ENCODE measurements at places on chromosomes 16 and 17.

DNA sequence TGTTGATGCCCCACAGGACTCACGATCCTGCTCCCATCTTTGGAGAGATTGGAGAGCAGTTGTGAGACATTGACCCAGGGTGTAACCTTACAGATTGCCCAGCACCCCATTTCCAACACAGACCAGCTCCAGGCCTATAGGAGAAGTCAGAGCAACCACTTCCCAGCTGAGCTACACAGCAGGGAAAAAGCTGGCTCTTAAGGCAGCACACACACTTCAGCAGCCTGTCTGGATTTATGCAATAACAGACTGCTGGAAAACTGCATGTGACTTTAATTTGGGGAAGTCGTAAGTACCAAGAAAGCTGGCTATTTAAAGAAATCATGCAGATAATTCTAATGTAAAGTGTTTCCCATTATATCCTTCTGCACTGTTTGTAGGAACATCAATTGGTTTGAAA is 30.8 kb downstream of the NOG start:
- no peak for DNase-seq

- no peak for DNase-seq
Observed at GRCh38 chr17:17151962-17152361, 54.2 kb downstream of the PLD6 start.

DNA sequence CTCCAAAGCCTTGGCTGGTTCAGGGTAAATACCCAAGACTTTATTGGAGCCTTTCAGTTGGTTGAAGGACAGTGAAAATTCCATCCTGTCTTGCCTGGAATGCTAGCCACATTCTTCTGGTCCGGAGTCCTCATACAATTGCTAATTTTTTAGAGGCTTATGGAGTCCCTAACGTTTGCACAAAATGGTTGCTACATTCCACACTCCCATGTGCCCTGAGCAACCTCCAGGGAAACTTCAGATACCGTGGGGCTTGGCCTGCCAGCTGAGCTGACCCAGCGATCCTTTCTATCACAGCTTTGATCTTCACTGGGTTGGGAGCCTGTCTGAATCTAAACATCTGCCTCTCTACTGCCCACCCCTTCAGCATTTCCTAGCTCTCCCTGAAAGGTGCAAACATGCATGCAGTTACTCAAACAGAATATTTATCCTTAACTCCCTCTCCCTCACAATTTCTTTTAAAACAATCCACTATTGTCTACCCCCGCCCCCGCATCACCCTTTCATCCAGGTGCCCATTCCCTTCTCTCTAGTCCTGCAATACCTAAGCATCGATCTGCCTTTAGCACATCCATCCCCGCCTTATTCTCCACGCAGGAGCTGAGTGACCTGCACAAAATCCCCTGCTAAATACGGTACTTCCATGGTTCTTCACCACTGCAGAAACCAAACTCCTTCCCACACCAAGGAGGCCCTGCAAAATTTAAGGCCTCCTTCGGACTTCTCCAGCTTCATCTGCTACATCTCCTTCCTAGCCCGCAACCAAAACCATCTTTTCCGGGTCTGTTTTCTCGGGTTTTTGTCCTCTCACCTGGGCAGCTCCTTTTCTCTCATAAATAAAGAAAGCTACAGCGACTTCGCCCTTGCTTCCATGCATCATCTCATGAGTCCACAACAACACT is 810 bp upstream of the GAN start:
- DNase-seq = no peak

DNA sequence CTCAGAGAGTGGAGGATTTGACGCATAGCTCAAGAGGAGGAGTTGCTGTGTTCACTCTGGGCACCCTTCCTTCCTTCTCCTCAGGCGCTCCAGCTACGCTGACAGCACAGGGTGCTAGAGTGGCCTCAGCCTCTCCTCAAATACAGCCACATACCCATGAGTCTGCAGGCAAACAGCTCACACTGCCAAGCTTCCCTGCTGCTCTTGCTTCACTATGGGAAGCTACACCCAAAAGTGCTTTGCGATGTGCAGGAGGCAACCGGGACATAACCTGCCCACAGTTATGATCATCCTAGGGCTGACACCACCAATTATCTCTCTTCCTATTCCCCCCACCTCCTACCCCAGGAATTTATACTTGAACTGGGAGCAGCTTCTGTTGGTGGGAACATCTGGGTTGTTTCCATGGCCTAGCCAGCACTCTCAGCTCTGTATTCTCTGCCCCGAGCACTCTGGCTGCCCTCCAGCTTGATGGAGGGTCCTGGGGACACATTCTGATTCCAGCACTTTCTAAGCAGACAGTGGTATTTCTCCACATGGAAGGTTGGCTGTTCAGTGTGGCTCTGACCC is 40.3 kb upstream of the SREBF1 start:
- no peak for DNase-seq

DNA sequence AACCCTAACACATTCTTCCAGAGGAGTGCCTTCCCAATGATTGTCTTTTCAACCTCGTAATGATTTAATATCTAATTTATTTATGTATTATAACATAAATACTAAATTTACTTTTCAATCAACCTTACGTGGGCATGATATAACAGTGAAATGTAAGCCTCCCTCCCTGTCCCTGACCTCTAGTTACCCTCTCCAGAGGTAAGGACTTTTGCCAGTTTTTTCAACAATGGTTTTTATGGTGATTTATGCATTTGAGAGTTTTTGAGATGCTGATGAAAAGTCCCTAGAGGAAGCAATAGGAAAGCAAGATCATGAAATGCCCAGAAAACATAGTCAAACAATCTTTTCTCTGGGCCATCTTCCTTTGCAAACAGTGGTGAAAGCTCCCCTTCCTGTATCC is 35.2 kb upstream of the PLLP start:
- DNase-seq = no peak

DNA sequence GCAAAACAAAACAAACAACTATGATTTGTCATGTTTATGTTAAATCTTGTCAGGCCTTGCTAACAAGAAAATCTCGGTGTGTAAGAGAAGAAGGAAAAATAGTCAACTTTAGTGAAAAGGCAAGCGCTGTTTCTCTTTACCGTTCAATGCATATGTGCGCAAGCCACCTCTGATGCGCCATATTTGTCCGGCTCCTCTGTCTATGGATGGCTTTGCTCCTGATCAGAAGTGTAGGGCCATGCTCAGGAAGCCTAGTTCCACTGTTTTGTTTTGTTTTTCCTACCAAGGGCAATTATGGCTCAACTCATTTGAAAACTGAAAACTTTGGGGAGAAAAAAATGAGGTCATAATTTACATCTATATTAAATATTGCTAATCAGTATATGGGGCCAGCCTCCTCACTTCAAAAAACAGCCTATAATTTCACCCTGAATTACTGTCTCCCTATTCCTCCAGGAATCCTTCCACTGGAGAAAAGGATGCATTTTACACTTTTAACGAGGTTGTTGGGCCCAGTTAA is 4.5 kb downstream of the MAF start:
- DNase-seq = no peak

DNA sequence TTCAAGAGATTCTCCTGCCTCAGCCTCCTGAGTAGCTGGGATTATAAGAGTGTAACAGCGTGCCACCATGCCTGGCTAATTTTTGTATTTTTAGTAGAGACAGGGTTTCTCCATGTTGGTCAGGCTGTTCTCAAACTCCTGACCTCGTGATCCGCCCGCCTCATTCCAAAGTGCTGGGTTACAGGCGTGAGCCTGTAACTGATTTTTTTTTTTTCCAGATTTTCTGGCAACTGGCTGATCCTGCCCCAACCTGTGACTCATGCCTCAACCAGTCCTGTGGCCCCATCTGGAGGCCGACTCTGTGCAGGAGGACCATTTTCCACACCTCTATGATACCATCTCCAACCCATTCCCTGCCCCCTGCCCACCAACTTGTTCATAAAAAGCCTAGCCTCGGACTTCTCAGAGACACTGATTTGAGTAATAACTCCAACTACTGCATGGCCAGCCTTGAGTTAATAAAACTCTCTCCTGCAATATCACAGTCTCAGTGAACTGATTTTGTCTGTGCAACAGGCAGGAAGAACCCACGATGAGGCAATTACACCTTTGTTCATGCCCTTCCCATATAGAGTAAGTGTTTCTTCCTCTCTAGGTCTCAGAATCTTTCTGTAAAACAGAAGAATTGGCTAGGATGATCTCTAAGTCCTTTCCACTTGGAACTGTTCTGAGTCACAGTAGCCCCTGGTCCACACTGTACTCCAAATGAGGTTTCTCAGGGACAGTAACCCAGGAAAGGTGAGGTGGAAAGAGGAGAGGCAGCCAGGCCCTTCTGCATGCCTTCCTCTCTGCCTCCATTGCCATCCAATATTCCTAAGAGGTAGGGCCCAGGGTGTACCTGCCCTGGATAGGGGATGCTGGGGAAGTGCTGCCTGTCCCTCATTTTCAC is 8.8 kb upstream of the CNOT1 start:
- DNase-seq = no peak

- no peak for DNase-seq
Observed at GRCh38 chr16:84689111-84689510, 10.7 kb upstream of the USP10 start.

- no peak for DNase-seq
Observed at GRCh38 chr17:56917559-56918296, 3.9 kb upstream of the TRIM25 start.

DNA sequence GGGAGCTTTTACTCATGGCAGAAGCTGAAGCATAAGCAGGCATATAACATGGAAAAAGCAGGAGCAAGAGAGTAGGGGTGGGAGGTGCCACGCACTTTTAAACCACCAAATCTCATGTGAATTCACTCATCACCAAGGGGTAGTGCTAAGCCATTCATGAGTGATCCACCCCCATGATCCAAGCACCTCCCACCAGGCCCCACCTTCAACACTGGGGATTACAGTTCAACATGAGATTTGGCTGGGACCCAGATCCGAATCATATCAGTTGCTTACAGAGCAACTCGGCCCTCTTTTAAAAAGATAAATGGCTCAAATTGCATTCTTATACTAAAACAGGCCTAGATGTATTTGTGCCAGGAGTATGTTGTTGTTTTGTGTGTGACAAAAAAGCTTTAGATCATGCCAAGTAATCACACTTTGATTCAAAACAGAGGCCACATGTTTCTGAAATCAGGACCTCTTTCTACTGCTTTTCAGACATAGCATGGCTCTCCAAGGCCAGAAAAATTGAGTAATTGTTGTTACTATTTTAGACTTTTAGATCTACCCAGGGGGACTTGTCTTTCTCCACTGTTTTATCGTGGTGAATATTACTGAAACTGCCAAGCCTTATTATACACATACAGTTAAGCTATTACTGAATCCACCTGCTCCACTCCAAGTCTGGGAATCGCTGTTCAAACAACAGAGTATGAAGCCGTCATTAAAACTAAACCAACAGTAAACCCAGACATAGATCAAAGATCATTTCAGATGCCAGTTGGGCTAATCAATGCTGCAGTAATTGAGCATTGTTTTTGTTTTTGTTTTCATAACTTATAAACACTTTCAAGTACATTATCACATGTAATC is 163.3 kb downstream of the KCNJ2 start:
- DNase-seq = no peak

GRCh38 chr16:19365486-19365885 is 52.2 kb upstream of the TMC5 start:
- no peak for DNase-seq

- no peak for DNase-seq
Observed at GRCh38 chr17:31174215-31174614, 79.4 kb downstream of the NF1 start.

DNA sequence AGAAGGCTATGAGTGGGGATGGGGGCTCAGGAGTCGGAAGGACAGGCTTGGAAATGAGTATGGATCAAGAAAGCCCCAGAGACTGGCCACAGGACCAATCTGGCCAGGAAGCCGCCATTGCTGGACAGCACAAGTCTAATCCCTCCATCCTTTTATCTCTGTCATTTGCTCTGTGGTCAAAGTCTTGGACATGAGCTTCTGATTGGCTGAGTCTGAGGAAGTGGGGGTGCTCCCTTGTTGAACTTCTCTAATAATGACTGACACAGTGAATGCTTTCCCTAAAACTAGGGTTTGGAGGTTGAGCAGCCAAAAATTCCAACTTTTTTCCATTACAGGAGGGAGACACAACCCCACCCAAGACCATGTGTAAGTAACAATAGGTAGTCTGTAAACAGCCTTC is 97.4 kb downstream of the MARF1 start:
- no peak for DNase-seq

GRCh38 chr17:62986549-62986948 is 20.5 kb downstream of the TANC2 start:
- DNase-seq = no peak

- no peak for DNase-seq
Observed at GRCh38 chr17:44487170-44487569, 16.0 kb downstream of the GPATCH8 start.

DNA sequence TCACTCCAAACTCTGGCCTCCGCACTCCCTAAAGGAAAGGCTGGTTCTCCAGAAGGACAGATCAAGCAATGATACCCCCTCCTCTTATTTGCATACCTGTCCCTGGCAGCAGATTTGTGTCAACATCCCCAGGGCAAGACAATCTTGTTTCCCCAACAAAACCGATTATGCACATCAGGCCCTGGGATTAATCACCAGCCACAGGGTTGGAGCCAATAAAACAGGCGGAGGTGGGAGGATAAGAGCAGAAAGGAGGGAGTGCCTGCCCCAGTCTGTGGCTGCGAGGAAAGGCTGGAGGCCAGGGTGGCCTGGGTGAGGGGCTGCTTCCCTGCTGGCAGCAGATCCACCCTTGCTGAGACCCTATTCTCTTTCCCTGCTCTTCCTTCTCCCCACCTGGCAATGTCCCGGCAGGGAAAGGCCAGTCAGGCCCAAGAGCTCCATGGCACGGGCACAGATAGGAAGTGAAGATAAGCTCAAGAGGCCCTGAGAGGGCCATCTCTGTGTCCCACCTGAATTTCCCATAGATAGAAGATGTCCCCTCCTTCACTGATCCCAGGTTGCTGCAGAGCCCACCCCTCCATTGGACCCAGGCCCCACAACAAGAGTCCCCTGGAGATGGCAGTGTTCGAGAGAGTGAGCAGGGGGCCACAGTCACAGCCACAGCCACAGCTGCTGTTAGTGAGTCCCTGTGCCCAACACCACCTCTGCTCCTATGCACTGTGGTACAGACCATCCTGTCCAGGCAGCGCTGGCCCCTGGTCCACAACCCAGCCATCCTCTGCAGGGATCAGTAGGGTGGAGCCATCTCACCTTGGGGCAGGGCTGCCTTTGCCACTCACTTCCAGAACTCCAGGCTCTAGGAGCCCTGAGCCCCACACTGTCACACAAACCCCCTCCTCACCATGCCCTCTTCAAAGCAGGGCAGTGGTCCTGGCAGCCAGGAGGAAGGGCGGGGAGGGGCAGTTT is 137.5 kb downstream of the SDK2 start:
- no peak for DNase-seq

GRCh38 chr16:8686879-8687278 is 12.5 kb downstream of the ABAT start:
- DNase-seq = no peak

- no peak for DNase-seq
Observed at GRCh38 chr17:15744885-15745284, 12.8 kb downstream of the TBC1D26 start.

- no peak for DNase-seq
Observed at GRCh38 chr16:70724146-70725023, 38.5 kb upstream of the MTSS2 start.

- no peak for DNase-seq
Observed at GRCh38 chr16:64933885-64934284, 188.0 kb downstream of the CDH11 start.

GRCh38 chr17:66135896-66136295 is 56.0 kb downstream of the CEP112 start:
- DNase-seq = no peak

- DNase-seq = no peak
Observed at GRCh38 chr16:79767421-79768275, 167.1 kb upstream of the MAF start.

Data from activated T-cell treated with anti-CD3 and anti-CD28 coated beads, Interleukin-2, amount 50 U/mL, for 24 hours (primary cell).